Natural killer cell (primary cell): ENCODE measurements at places on chromosomes 6 and 20. TPM values are rescaled to one million over a fixed set of nuclear protein-coding genes. Genes with fewer than 3 reads are reported as not detected.

DNA sequence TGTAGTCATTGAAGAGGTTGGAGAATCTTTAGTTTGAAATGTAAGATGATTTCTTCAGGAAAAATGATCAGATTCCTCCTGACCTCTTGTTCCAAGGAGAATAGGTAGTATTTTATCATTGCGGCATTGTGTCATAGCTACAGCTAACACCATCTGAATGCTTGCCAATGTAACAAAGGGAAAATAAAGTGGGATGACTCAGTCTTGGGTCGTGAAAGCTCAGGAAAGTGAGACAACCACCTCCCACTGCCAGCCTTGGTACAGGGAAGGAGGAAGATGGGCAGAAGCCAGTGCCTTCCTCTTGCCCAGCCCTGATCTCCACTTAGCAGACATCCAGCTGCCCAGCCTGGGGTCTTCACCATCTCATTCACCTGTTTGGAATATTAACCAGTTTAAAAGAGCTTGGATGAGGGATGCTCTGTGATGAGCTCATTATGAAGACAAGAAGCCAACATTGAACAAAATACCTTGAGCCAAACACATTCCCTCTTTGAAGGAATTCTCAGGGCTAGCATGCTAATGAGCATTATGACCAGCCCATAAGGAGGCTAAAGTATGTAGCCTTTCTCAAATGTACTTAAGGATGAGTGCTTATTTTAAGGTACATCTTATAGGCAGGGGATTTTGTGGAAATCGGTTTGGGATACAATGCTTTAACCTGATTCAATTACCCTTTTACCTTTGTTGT, 40.0 kb upstream of the APCDD1L start:
- DNase-seq = no peak

DNA sequence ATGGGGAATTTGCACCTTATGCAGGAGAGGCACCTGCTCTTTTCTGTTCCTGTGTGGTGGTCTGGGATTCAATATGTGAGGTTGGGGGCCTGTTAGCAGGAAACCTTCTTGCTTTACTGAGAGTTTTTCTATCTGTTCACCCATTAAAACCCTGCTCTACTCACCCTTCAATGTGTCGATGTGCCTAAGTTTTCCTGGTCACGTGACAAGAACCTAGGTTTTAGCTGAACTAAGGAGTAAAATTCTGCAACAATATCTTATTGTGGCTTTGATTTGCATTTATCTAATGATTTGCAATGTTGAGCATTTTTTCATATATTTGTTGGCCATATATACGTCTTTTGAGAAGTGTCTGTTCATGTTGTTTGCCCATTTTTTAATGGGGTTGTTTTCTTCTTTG, 979.9 kb downstream of the HACE1 start:
- no peak for DNase-seq

Gene MCM3
- 46.2 TPM for total RNA-seq

- no peak for DNase-seq
These were observed 641.7 kb upstream of the GJE1 start for GRCh38 chr6:141490982-141491381.

Gene PROCR
- total RNA-seq = 6.4 TPM

DNA sequence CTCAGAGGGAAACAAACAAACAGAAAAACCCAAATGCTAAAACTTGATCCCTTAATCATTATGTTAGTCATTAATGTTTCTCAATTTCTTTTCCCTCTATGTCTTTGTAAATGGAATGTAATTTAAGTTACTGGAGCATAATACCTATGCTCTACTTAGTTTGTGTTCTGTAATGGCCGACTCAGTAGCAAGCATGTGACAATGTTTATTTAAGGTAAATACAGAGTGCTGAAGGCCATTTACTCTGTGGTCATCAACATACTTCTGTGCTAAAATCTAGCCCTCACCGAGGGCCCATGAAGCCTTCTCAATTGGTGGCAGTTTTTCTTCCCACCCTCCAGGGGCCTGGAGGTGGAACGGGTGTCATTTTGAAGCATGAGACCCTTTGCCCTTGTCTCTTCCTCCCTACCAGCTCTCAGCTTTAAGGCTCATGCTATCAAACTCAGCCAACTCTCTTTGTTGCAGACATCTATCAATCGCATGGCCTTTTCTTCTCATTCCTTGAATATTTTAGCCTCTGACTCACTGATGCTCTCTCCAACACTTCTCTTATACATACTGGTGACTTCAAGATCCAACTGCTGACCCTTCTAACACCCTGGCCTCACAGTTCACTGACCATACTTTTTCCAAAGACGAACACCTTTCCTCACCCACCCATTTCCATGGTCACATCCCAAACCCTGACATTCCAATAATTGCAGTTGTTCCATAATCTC, 48.2 kb downstream of the STX7 start:
- no peak for DNase-seq

Gene PRL
- total RNA-seq = not detected

Gene VGLL2
- total RNA-seq = not detected

DNA sequence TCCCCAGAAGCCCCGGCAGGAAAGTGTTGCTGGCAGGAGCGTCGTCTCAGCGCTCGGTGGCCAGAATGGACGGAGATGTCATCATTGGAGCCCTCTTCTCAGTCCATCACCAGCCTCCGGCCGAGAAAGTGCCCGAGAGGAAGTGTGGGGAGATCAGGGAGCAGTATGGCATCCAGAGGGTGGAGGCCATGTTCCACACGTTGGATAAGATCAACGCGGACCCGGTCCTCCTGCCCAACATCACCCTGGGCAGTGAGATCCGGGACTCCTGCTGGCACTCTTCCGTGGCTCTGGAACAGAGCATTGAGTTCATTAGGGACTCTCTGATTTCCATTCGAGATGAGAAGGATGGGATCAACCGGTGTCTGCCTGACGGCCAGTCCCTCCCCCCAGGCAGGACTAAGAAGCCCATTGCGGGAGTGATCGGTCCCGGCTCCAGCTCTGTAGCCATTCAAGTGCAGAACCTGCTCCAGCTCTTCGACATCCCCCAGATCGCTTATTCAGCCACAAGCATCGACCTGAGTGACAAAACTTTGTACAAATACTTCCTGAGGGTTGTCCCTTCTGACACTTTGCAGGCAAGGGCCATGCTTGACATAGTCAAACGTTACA, 817 bp downstream of the GRM1 start:
- no peak for DNase-seq

Gene MAD2L1BP
- 43.3 TPM for total RNA-seq

DNA sequence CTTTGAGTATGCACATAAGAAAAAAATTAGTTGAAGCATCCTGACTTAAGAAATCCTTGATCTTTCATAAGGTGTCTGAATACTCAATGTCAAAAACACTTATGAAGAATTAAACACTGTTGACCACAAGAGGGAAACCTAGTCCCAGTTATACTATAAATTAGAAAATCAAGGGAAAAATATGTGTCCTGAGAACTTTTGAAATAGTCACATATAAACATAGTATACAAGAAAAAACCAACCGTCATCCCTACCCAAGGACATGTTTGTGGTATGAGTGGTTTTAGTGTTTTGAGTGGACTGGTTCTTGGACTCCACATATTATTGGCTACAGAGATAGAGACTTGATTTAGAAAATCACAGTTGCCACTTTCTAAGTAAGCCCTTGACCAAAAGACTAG, 7.6 kb upstream of the HLA-DRA start:
- no peak for DNase-seq

DNA sequence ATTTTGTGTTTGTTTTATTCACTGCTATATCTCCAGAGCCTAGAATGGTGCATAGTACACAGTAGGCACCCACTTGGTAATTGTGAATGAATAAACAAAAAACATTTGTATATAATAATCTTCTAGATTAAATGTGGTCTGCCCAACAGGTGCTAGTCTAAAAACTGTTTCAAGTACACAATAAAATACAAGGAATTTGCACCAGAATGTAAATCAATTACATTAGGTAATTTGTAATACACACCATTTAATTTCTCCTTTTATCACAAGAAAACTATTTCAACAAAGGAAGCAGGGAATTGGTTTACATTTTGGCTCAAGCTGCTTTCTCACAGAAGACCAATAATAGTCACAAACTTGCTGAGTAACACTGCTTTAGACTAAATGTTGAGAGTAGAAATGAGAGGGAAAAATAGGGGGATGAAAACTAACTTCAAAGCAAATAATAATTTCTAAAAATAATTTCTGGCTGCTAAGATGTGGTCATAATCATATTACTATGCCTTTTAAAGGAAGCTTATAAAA, 22.1 kb downstream of the RUNX2 start:
- DNase-seq = no peak
